ENCODE measurements at places on chromosomes 3 and 15. TPM values are rescaled to one million over a fixed set of nuclear protein-coding genes. Genes with fewer than 3 reads are reported as not detected.

DUOX1 gene
- under 0.01 TPM for total RNA-seq

TUSC7 gene
- not detected for total RNA-seq

TM6SF1 gene
- 4.7 TPM for total RNA-seq

CNTN6 gene
- 37.1 TPM for total RNA-seq

ZNF621 gene
- 16.2 TPM for total RNA-seq

COMMD4 gene
- 67.2 TPM for total RNA-seq

EXD1 gene
- 0.40 TPM for total RNA-seq

ETV5 gene
- total RNA-seq: 19.1 TPM

CCDC13 gene
- total RNA-seq: 15.0 TPM

SKIL gene
- 99.0 TPM for total RNA-seq

RASGRP1 gene
- 4.0 TPM for total RNA-seq

MRPS25 gene
- 39.5 TPM for total RNA-seq

ARNT2 gene
- 78.6 TPM for total RNA-seq

ZBBX gene
- total RNA-seq: 27.4 TPM

FAM43A gene
- total RNA-seq: 51.7 TPM

TTLL13 gene
- total RNA-seq: 0.30 TPM

GPX1 gene
- 168 TPM for total RNA-seq

SLC12A8 gene
- total RNA-seq: 4.2 TPM

PLA1A gene
- total RNA-seq: 1.9 TPM

TRIM71 gene
- total RNA-seq: 1.7 TPM

STRIT1 gene
- total RNA-seq: not detected

AHSG gene
- total RNA-seq: not detected

ATP13A5 gene
- 1.5 TPM for total RNA-seq

SELENOS gene
- total RNA-seq: 32.6 TPM

CLEC3B gene
- total RNA-seq: 391 TPM

CD276 gene
- total RNA-seq: 35.7 TPM

FAM107A gene
- 27.2 TPM for total RNA-seq

P3H2 gene
- 5.4 TPM for total RNA-seq

CASR gene
- 0.11 TPM for total RNA-seq

SLC22A13 gene
- 0.40 TPM for total RNA-seq

MYRIP gene
- 12.5 TPM for total RNA-seq

VPS8 gene
- total RNA-seq: 155 TPM

XIRP1 gene
- total RNA-seq: 0.20 TPM

KY gene
- 1.5 TPM for total RNA-seq

DZIP1L gene
- 28.4 TPM for total RNA-seq

MUC20 gene
- total RNA-seq: 2.6 TPM

ARHGAP11A gene
- total RNA-seq: 17.5 TPM

THAP10 gene
- 4.3 TPM for total RNA-seq

LYZL4 gene
- not detected for total RNA-seq

CAMP gene
- 0.55 TPM for total RNA-seq

IGSF11 gene
- 41.7 TPM for total RNA-seq

PIAS1 gene
- total RNA-seq: 48.5 TPM

CRABP1 gene
- 1,461 TPM for total RNA-seq

SNX22 gene
- total RNA-seq: 10.5 TPM

INSYN1 gene
- total RNA-seq: 26.1 TPM

CYP8B1 gene
- not detected for total RNA-seq

ZNF660 gene
- total RNA-seq: 12.7 TPM

GOLGA8T gene
- total RNA-seq: 0.83 TPM

GNB4 gene
- 65.9 TPM for total RNA-seq

SLC38A3 gene
- total RNA-seq: 51.0 TPM

SERPINI2 gene
- total RNA-seq: 6.3 TPM

LCTL gene
- total RNA-seq: 0.33 TPM

CYP11A1 gene
- total RNA-seq: 0.89 TPM

Data from spinal cord (tissue), 10 donors.